Stimulated activated CD4-positive, alpha-beta T cell treated with anti-CD3 and anti-CD28 coated beads, Interleukin-1b, Interleukin-23, amount 100 ng/mL, for 1 hour (primary cell): ENCODE measurements at places on chromosomes 3 and 15.

- DNase-seq = no peak
Measured at GRCh38 chr3:102180280-102180931, 254.4 kb upstream of the ZPLD1 start.

- no peak for DNase-seq
Measured at GRCh38 chr3:129933471-129933870, 40.0 kb upstream of the TMCC1 start.

DNA sequence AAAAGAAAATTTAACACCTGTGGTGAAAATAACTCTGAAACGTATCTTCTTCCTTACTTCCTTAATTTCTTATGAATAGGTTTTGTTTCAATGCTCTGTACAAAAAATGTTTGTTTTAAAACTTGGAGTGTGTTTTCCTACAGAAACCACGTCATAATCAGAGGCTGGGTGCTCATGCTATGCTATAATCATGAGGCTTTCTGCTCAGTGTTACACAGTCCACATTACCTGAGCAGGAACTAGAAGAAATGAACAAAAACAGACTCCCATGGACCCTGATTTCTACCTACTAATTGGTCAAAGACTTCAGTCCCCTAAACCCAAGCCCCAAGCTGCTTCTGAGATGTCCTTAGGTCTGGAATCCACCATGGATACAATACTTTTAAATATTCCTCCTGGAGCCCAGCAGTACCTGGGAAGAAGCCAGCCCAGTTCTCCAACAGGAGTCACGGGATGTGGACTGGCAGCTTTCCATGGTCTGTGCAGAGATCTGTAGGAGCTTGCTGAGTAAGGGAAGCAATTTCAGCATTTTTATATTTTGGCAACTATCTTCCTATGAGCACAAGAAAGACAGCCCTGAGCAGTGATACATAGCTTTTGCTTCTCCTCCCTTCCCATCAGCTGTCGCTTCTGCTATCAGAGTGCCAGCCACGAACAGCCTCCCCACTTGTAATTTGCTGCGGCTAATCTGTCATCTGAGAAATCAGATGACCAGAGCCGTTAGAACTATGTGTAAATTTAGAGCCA lies 65.6 kb downstream of the WDR72 start:
- no peak for DNase-seq

DNA sequence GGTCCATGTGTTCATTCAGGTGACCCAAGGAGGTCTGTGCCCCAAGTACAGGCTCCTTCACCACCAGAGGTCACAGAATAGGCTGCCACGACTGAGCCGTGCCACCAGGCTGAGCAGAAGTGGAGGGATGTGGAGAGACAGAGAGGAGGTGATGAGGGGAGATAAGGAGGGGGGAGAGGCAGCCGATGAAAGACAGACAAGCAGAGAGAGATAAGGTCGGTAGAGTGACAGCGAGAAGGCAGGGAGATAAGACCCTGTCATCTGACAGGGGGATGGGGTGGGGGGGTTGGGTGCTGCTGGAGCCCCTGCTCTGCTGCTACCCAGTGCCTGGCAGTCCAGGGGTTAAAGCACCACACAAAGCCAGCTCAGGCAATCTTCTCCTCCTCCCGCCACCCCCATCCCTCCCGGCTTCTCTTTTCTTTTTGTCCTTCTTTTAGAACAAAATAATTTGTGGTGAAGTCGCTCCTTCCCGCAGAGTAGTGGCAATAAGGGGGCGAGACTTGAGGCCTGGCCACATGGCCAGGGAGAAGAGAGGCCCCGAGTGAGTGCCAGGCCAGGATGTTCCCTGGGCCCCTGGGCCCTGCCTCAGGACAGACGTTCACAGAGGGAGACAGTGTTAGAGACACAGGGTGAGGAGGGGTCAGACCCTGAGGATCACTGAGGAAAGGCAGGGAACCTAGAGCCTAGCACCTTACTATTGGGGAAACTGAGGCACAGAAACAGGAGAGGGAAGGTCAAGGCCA lies 67.9 kb downstream of the CACNA2D2 start:
- no peak for DNase-seq

- no peak for DNase-seq
Measured at GRCh38 chr15:31374489-31374888, 47.9 kb downstream of the KLF13 start.

DNA sequence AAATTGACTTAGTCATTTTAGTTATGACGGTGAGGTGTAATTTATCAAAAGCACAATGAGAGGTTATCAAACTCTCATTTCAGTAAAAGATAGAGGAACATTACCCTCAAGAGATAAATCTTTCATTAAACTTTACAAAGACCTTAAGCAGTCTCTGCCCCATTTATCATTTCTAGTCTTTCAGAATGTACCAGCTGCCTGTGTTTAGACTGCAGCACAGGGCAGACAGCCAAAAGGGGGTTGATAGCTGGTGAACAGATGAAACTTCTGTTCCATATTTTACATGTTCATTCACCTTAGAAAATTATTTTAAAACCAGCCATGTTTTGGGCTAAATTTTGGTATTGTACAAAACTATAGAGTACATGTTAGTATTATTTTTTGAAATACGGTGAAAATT lies 514.6 kb upstream of the CNTN3 start:
- DNase-seq = no peak

GRCh38 chr15:90297021-90297420 lies 31.5 kb downstream of the NGRN start:
- DNase-seq = no peak

GRCh38 chr15:71639471-71639870 lies 170.9 kb upstream of the NR2E3 start:
- no peak for DNase-seq

- no peak for DNase-seq
Measured at GRCh38 chr15:100026041-100026440, 292.8 kb upstream of the LYSMD4 start.

- DNase-seq = no peak
Measured at GRCh38 chr3:129621626-129622225, 15.2 kb upstream of the PLXND1 start.

GRCh38 chr3:38689774-38690173 lies 40.3 kb upstream of the SCN5A start:
- DNase-seq = no peak

GRCh38 chr15:68730471-68730919 lies 90.2 kb downstream of the ANP32A start:
- no peak for DNase-seq

DNA sequence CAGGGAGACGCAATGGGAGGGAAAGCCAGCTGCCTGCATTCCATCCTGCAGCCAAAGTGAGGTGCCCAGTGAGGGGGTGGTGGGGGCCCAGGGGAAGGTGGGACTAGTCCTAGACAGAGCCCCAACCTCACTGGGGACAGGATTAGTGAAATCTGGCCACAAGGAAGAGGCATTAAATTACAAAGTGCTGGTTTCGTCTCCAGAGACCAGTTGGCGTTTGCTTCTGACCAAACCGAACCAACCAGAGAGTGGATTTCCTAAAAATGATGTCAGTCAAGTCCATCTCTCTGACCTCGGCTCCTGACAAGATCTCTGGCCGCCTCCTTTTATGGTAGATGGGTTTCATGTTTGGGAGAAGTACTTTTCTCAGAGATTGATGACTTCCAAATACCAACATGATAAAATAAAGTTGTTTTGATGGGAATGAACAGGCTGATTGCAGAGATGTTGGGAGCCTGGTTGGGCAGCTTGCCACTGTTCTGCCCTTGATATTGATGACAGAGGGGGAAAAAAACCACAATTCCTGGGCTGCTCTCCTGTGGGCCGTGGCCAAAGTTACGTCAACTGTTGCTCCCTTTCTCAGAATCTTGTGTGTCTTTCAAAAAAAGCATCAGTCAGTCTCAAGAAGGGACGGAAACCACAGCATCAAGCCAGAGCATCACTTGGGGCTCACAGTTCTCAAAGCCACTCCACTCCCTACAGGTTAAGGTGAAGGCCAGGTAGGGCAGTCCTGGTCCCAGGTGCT lies 24.6 kb downstream of the ITGA11 start:
- no peak for DNase-seq

- no peak for DNase-seq
Measured at GRCh38 chr3:16407366-16407765, 106.1 kb downstream of the RFTN1 start.

DNA sequence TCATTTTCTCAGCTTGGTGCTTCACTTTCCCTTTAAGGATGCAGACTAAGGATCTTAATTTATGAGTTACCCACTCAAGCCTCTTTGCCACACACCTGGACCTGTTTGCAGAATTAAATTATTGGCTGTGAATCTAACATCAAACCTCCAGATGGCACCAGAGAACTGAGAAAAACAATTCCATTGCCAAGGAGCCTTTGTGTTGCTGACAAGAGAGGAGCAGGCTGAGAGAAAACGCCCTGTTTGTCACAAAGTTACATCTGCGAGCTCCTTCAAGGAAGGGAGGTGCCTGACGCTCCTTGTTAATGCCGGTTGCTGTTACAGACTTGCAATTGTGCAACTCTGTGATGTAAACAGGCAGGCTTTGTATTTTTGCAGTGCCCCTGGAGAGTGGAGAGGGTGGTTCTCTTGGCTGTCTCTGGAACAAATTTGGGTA lies 36.3 kb upstream of the TMC3 start:
- DNase-seq = no peak

DNA sequence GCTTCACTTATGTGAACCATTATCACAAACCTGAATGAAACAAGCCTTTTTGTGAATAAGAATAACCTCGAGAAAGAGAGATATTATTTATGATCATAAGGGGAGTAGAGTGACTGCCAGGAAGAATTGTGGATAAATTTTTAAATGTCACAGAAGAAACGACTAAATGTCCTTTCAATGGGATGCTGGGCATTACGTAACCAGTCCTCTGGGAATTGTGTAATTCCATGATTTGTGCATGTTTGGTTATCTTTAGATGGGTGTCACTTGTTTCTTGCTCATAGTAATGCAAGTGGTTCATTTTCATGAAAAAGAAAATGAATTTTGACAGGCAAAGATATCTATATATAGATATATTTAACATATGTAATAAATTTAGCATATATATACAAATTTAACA lies 379.5 kb upstream of the AGTR1 start:
- no peak for DNase-seq

- no peak for DNase-seq
Measured at GRCh38 chr3:107198581-107199181, 178.6 kb upstream of the CCDC54 start.

DNA sequence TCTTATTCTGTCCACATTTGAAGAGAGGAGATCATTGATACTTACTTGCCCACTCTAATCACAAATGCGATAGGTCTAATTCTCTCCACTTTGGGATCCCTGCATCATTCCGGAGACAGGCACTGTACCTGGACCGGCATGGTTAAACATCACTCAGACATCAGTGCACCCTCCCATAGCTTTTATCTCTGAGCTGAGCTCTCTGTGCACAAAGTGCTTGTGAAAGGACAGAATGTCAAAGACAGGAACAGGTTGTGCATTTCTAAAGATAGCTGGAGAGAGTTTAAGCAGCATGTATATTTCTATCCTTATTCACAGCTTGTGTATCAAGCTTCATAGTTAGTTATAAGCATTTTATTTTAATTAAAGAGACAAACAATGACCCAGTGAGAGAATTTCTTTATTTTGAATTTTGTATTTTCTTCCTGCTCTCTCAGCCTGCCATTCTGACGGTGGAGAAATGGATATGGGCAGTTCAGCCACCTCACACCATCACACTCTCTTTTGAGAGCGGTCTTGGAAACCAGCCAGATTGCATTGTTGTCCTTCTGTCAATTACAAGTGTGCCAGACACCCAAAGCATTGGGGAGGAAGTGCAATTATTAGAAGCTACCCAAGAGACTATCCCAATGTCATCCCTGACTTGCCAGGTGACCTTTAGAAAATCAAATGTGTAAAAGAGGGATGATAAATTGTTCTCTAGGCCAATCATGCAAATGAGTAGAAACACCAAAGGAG lies 65.2 kb upstream of the CHL1 start:
- DNase-seq = no peak

GRCh38 chr15:82569834-82570233 lies 29.6 kb upstream of the RPS17 start:
- no peak for DNase-seq

- peak; percentile 22 for DNase-seq
Measured at GRCh38 chr15:78709263-78709882, 68.4 kb upstream of the CHRNB4 start.

- no peak for DNase-seq
Measured at GRCh38 chr3:78976200-78976599, 791.6 kb downstream of the ROBO1 start.

DNA sequence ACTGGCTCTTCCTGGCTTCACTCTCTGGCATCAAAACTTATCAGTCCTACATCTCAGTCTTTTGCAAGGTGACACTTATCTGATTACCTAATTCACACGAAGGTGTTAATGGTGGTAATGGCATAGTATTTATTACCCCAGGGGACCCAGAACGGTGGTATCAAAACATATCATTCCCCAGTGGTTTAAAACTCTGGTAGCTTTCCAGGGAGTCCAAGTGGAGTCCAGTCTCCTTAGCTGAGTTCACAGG lies 41.3 kb downstream of the SMAD3 start:
- DNase-seq = no peak

DNA sequence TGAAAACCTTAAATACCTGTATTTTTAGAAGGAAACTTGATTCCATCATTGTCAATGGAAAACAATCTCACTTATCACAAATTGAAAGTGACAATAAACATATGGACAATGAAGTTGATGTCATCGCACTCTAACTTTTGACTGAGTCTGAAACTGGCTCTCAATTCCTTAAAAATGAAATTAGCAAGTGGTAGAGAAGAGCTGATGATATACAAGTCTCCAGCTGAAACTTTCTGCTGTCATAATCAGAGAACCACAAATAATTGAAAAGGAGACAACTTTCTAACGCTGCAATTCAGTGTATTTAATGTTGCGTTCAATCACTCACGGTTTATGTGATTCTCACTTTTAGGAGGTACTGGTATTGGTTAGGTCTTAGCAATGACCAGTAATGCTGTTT lies 37.5 kb downstream of the EPHB1 start:
- DNase-seq = no peak

DNA sequence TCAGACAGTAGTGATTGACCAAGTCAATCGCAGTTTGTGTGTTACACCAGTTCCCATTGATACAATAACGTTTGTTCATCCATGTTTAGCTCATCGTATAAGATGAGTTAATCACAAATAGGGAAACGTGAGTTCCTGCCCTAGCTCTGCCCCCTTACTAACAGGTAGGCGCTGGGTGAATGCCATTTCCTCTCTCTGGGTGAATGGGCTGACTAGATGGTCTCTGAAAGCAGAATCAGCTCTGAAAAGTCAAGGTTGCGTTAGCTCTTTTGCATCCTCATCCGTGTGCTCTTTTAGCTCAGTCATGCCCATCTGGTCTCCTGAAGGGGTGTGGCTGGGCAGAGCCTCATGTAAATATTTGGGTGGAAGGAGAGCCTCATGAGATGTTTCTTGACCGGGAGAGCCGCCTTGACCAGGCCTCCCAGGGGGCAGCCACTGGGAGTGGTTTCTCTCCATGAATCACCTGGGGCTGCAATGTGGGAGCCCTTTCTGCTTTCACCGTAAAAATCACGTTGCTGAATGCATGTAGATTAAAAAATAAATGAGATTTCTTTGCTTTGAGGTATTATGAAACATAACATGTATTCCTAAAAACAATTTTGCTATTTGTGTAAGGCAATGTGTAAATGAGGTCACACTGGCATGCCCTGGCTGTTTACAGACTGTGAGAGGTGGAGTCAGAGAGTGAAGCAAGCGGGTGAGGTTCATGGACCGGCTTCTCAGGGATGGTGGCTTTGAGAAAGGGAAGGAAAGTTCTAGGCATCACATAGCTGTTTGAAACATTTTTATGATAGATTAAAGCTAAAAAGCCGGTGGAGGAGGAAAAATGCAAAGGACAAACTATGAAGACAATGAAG lies 108.4 kb upstream of the RASGRP1 start:
- DNase-seq = no peak
